ENCODE measurements at places on chromosomes 5 and 9. TPM values are rescaled to one million over a fixed set of nuclear protein-coding genes. Genes with fewer than 3 reads are reported as not detected.

DNA sequence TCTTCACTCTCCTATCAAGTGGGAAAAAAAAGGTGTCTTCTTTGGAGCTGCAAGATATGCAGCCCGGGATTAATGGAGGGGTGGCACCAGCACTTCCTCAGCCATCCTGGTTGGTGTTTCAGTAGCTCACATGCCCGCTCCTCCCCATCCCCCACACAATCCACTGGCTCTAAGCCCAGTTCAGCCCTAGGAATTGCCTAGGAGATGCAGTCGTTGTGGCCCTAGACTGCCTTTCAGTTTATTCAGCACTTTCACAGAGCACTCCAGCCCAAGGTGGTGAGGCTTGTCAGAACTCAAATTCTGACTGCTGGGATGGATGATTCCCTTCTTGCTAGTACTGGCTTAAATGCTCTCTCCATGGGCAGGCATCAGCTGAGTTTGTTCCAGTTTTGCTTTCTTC is 35.1 kb upstream of the EDIL3 start:
- no peaks in the 10 kb centered on the region for H3K4me1 ChIP-seq
- no peaks in the 10 kb centered on the region for H3K27me3 ChIP-seq
- H3K27ac ChIP-seq, result no peak overlapping the region
- no peak overlapping the region for H3K4me3 ChIP-seq

DNA sequence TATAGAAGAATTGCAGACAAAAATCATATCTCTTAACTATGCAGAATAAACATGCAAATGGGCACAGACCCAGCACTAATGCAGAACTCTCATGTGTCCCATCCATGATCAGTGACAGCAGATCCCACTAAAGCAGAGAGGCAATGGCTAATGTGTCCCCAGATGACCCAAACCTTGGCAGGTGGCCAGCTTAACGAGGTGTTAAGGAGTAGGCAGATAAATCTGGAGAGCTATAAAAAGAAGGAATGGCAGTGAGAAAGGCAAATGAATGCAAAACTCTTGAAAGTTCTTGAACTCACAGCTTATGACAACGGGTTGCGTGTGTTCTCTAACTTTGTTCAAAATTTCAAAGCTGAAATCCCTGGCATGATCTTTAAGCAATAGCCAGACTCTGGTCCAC is 265.4 kb downstream of the RASEF start:
- H3K4me3 ChIP-seq, result no peak overlapping the region
- no peaks in the 10 kb centered on the region for H3K4me1 ChIP-seq
- DNase-seq, result no peak
- H3K27me3 ChIP-seq, result no peaks in the 10 kb centered on the region
- no peak overlapping the region for H3K27ac ChIP-seq

DNA sequence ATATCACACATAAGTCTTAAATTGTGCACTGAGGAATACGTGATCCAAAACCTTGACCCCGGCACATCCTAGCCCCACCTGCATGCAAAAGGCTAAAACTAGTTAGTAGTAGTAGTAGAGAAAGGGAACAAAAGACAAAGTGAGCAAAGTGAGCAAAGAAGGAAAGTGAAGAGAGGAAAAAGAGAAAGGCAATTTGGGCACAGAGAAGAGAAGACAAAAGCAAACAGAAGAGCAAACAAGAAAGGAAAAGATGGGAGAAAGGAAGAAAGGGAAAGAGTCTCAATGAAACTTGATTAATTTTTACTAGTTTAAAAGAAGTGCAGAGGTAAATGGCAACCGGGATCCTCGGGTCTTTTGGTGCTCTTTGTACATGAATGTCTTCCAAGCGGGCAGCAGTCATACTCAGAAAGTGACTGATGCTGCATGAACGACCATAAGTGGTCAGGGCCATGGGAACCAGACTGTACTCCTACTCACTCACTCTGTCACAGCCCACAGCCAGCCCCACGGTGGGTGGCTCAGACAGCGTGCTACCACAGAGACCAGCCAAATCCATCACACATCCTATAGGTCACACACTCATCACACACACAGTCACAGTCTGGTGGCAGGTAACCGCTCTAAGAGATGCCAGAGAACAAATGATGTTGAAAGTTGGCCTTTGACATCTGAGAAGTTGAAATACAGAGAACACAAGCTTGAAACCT is 203.9 kb downstream of the FBN2 start:
- no peak for DNase-seq
- no peaks in the 10 kb centered on the region for H3K4me1 ChIP-seq
- H3K4me3 ChIP-seq, result no peak overlapping the region
- H3K36me3 ChIP-seq, result no peaks in the 10 kb centered on the region

DNA sequence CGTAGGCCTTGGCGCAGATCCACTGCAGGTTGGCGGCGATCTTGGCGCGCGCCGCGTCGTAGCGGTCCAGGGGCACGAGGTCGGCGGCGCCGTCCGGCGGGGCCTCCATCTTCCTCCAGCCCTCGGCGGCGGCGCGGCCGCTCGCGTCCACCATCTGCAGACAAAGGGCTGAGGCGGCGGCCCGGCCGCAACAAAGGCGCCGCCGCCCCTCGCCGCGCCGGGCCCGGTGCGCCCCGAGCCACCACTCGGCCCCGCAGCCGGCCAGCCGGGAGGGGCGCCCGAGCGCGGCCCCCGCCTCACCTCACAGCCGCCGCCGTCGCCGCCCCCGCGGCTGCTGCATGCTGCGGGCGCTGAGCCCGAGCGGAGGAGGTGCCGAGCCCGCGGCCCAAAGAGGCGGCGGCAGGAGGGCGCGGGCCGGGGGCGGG is 328 bp downstream of the CAMSAP1 start:
- H3K4me1 ChIP-seq, result peaks cover 32% of the 10 kb centered on the region
- peak overlapping the region; percentile 81 for H3K27ac ChIP-seq
- H3K27me3 ChIP-seq, result no peaks in the 10 kb centered on the region
- no peaks in the 10 kb centered on the region for H3K36me3 ChIP-seq
- peak; percentile 69 for DNase-seq

DNA sequence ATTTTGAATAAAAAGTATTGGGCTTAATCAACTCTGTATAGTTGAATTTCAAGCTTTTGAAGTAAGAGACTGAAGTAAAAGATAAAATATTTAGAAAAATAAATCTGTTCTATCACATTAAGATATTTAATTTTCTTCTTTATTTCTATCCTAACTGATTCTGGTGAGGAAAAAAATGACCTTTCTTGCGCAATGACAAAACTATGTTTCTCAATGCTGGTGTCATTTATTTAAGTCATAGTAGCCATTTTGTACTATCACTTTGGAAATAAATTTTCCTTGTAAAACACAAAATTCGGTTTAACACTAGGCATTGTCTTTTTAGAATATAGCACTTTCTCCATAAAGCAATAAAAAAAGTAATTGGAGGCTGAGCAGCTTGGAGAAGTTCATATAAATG is 728.0 kb downstream of the CDH9 start:
- DNase-seq, result no peak
- no peaks in the 10 kb centered on the region for H3K36me3 ChIP-seq
- H3K27me3 ChIP-seq, result no peaks in the 10 kb centered on the region
- H3K4me1 ChIP-seq, result no peaks in the 10 kb centered on the region

GRCh38 chr9:69254223-69254622 is 70.8 kb upstream of the ENTREP1 start:
- H3K36me3 ChIP-seq, result no peaks in the 10 kb centered on the region
- no peaks in the 10 kb centered on the region for H3K27me3 ChIP-seq
- DNase-seq, result no peak
- no peak overlapping the region for H3K27ac ChIP-seq

GRCh38 chr5:126544087-126544740 is 50.8 kb downstream of the ALDH7A1 start:
- H3K36me3 ChIP-seq, result peaks cover 14% of the 10 kb centered on the region
- H3K27ac ChIP-seq, result no peak overlapping the region
- DNase-seq, result no peak
- no peaks in the 10 kb centered on the region for H3K27me3 ChIP-seq
- H3K4me3 ChIP-seq, result no peak overlapping the region

GRCh38 chr5:155696362-155696761 is 630.6 kb upstream of the SGCD start:
- no peak overlapping the region for H3K4me3 ChIP-seq
- DNase-seq, result no peak
- H3K36me3 ChIP-seq, result no peaks in the 10 kb centered on the region
- H3K4me1 ChIP-seq, result no peaks in the 10 kb centered on the region

GRCh38 chr9:34035656-34036055 is 13.0 kb downstream of the UBAP2 start:
- no peaks in the 10 kb centered on the region for H3K36me3 ChIP-seq
- no peaks in the 10 kb centered on the region for H3K27me3 ChIP-seq

GRCh38 chr9:93560991-93561390 is 15.4 kb upstream of the PHF2 start:
- no peaks in the 10 kb centered on the region for H3K27me3 ChIP-seq
- H3K36me3 ChIP-seq, result peaks cover 52% of the 10 kb centered on the region
- no peak overlapping the region for H3K4me3 ChIP-seq
- H3K27ac ChIP-seq, result no peak overlapping the region
- H3K4me1 ChIP-seq, result no peaks in the 10 kb centered on the region

DNA sequence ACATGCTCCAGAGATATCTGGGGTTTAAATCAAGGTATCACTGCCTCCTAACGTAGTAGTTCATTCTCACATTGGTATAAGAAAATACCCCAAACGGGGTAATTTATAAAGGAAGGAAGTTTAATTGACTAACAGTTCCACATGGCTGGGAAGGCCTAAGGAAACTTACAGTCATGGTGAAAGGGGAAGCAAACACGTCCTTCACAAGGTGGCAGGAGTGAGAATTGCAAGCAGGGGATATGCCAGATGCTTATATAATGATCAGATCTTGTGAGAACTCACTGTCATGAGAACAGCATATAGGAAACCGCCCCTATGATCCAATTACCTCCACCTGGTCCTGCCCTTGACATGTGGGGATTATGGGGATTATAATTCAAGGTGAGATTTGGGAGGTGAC is 1280.2 kb upstream of the C9orf72 start:
- no peak overlapping the region for H3K27ac ChIP-seq
- DNase-seq, result no peak
- no peak overlapping the region for H3K4me3 ChIP-seq
- H3K4me1 ChIP-seq, result no peaks in the 10 kb centered on the region
- no peaks in the 10 kb centered on the region for H3K27me3 ChIP-seq

DNA sequence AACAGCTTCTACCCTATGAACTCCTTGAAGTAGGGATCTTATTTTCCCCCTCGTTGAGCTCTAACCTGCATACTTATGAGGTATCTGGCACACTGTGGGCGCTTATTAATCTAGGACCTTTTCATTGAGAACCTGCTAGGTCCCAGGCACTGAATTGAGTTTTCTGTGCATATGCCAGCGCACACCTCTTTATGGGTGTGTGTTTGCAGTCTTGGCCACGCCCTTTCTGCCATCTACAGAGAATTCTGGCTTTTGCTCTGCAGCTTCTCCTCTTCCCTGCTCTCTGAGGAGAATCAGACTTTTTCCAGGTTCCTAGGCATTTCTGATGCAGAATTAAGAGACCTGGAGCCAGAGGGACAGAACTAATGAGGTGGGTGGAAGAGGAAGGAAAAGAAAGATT is 25.4 kb upstream of the SSBP2 start:
- no peak overlapping the region for H3K4me3 ChIP-seq
- DNase-seq, result no peak
- no peak overlapping the region for H3K27ac ChIP-seq
- H3K27me3 ChIP-seq, result no peaks in the 10 kb centered on the region

- H3K4me3 ChIP-seq, result no peak overlapping the region
- no peaks in the 10 kb centered on the region for H3K4me1 ChIP-seq
- DNase-seq, result no peak
- H3K36me3 ChIP-seq, result no peaks in the 10 kb centered on the region
- H3K27ac ChIP-seq, result no peak overlapping the region
Measured at GRCh38 chr5:137688210-137688840, 47.6 kb downstream of the KLHL3 start.

DNA sequence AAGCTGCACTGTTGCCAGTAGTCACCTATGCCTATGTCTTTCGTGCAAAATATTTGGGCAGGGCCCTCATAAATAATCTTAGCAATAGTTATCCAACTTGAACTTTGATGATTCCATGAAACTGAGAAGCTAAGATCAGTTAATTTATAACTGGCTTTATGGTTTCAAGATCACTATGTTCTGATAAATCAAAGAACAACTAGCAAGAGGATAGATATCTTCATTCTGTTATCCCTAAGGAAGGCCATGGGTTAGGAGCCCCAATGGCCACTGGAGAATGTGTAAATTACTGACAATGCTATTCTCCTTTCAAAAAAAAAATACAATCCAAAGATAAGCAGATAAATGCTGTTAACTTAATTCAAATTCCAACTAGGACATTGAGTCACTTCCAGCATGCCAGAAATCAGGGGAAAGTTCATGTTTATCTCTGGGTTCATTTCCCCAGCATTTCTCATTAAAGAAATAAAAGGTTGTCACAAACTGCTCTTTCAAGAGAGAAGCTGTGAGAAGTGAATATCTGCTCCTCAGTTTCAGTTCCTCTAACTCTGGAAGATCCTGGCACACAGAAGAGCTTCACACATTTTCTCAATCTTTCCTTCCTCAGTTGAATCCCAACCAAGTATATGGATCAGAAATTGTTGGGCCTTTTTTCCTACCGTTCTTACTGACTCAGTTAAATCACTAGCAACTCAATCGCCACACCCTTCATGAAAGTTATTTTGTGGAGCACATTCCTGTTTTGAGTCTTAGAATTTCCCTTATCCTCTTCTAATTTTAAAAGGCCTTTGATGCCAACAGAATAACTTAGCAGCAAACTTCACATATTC is 59.6 kb upstream of the SLC1A1 start:
- no peak for DNase-seq
- no peak overlapping the region for H3K4me3 ChIP-seq
- H3K36me3 ChIP-seq, result no peaks in the 10 kb centered on the region
- H3K27me3 ChIP-seq, result no peaks in the 10 kb centered on the region

Gene AMBP
- not detected for polyA plus RNA-seq

Gene PCDHAC1
- not detected for polyA plus RNA-seq

Gene CARD9
- 3.0 TPM for polyA plus RNA-seq

Gene PCDHB14
- not detected for polyA plus RNA-seq

Gene C9orf153
- not detected for polyA plus RNA-seq

Gene LCN15
- polyA plus RNA-seq, result 9.0 TPM

Gene SLC45A2
- not detected for polyA plus RNA-seq

Gene MTMR12
- 11.5 TPM for polyA plus RNA-seq

Gene SLC6A18
- not detected for polyA plus RNA-seq

Gene SLC34A3
- polyA plus RNA-seq, result not detected

Gene LIFR
- polyA plus RNA-seq, result 6.7 TPM

Gene ZNG1F
- 6.6 TPM for polyA plus RNA-seq

Gene INSYN2B
- polyA plus RNA-seq, result 0.03 TPM

Gene SLC22A4
- 1.2 TPM for polyA plus RNA-seq

Gene IGIP
- 6.0 TPM for polyA plus RNA-seq

Gene PDLIM4
- 16.5 TPM for polyA plus RNA-seq

All from sigmoid colon (tissue), 7 donors.